ENCODE measurements at places on chromosomes 1 and 21.

DNA sequence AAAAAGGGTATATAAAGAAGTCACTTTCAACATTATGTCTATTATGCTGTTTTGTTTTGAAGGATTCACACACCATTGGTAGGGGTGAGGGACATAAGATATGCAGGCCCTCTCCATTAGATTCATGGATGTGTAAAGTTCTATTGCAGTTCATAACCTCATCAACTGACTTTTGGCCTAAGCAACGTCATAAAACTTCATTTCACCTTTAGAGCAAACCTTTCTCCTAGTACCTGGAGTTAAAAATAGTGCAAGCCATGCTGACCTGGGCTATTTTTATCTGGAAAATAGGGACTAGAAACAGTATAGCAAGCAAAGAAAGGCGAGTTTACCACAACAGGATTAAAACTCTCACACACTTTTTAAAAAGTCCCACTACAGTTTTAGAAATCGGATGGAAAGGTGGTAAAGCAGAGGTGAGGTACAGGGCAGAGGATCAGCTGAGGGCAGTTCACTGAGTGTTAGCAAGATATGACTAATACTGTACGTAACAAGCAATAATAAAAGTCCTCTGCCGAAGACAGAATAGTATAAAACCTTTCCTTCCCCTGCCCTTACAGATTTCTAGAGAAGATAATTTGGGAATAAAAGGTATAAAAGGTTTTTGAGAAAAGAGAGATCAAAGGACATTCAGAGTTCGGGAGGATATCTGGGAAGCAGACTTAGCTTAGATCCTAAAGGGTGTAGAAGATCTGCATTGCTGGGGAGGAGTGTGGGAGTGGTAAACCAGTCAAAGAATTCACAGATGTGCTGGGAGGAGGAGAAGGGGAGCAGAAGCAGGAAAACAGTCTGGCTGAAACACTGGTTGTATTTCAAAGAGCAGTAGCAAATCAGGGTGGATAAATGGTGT lies 14.3 kb downstream of the EGLN1 start:
- DNase-seq = no peak

DNA sequence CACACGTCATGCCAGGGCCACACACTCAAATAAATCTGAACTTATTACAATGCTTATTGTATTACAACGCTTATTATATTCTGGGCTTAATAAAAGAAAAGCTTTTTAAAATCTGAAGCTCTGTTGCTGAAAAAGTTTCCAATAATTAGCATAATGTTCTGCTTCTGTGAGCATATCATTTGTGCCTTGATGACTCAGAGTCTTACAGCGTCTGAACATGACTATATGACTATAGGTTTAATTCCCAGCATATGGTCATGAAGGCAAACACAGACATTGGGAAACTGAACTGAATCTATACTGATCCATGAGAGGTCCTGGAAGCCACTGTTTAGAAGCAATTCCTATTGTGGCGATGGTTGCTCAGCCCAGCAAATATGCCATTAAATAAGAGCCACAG lies 66.3 kb downstream of the SIM2 start:
- no peak for DNase-seq

GRCh38 chr1:116724765-116725375 lies 29.4 kb upstream of the CD2 start:
- DNase-seq = peak; percentile 37

DNA sequence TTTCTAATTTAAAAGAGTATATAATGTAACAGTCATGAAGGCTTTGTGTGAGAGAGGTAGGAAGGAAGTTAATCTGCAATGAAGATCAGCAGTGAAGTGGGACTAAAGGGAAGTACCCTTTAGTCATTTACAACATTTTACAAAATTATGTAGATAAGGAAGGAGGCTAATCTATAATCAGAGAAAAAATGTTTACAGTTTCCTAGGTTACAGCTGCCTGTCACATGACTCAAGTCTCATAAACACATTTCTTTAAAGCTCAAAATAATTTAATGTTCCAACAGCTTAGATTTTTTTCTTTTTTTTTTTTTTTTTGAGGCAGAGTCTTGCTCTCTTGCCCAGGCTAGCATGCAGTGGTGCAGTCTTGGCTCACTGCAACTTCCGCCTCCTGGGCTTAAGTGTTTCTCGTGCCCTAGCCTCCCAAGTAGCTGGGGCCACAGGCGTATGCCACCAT lies 26.2 kb upstream of the CAP1 start:
- no peak for DNase-seq

DNA sequence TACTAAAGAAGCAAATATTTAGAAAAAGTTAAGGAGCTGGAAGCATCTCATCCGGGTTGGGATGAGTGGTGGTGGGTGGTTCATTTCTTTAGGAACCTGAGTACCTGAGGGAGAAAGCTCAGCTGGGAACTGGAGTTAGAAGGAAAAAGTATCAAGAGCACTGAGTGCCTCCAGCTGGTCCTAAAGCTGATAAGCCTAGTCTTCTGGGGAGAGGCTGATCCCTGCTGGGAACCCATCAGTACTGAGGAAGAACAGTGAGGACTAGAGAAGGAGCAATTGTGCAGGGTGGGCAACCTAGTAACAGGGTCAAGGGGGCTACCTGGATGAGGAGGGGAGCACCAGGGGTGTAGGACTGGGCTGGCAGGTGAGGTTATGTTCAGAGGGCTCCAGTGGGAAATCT lies 89.5 kb downstream of the RUNX1 start:
- DNase-seq = no peak

DNA sequence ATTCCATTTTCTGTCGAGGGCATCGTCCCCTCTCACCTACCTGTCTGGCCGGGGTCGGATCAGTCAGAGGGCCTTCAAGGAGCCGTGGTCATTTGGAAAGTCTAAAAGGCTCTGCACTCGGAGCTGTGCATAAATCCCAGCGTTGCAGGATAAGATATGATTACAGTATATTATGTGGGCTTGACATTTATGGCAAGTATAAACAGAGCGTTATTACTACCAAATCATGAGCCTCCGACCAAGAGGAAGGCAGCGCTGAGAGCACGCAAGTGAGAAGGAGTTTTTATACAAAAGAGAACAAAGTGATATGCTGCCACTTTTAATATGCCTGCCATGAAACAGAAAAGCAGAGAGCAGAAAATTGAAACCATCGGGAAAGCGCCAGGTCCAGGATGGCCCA lies 419.4 kb upstream of the VAMP3 start:
- DNase-seq = no peak

DNA sequence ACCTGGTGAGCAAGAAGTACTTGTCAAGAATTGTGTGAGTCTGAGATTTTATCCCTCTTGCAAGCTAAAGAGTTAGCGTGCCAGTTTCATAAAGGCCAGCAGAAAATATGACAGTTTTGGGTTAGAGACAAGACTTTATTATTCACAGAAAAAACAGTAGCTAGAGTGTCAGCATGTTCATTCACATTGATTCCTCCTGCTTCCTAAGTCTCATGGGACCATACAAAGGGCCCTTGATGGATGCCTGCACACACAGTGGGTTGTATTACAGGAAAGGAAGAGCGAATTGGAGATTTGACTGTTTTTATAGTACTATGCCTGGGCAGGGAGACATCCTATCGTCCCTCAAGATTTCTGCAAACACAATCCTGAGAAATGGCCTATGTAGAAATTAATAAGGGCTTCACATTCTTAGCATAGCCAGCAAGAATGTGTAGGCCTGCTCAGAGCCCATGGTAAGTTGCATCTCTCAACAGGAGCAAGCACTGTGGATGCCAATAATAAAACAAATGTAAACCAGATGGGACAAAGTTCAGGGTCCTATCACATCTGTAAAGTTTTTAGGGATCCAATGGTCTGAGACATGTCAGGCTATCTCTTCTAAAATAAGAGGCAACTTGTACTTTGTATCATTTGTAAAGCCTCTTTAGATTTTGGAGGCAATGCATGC lies 4.0 kb upstream of the ASPM start:
- DNase-seq = no peak

- DNase-seq = no peak
Measured at GRCh38 chr1:178133239-178133989, 39.5 kb downstream of the RASAL2 start.

GRCh38 chr1:35656148-35656862 lies 15.0 kb upstream of the PSMB2 start:
- DNase-seq = no peak

- DNase-seq = no peak
Measured at GRCh38 chr1:236370420-236370819, 23.7 kb upstream of the EDARADD start.

DNA sequence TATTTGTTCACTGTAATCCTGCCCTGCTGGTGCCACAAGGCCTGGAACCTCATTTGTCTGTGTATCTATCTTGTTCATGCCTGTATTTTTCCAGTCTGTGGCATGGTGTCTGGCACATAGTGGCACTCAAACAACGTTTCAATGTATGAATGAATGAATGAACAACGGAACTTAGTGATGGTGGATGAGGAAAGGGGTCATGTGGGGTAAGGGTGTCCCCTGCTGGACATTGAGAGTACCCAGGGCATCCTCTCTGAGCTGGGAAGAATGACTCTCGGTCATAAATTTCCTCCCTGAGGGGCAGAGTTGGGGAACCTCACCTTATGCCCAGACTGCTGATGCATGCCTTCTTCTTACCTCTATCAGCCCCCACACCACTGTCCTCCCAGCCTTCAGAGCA lies 18.9 kb upstream of the ZNF683 start:
- DNase-seq = no peak

DNA sequence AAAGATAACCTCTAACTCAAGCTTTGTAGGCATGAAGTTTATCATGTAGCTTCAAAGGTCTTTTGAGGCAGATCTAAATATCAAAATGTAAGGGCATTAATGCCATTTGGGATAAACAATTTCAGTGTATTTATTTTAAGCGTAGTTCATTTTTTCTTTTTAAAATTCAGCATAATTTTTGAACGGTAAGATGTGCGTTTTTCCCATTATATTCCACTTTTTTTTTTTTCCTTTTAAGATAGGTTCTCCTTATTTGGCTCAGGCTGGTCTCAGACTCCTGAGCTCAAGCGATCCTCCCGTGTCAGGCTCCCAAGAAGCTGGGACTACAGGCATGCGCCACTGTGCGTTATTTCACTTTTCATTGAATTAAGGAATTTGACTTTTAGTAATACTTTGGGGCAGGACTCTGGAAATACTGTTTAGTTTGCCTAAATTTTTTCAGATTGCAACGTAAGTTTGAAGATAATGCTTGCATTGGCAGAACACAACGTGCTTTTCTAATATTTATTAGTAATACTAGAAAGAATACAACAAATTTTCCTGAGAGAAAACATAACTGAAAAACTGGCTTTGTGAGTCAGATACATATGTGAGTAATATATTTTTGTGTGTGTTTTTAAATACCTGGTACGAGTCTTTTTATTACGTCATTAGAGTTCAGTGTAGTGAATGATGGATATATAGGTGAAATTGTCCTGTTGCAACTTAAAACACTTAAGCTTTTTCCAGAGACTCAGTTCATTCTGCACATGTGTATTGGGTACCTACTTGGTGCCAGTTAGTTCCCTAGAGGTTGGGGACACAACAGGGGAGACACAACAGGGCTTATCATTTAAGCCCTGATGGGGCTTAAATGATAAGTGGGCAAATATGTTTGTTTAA lies 2.2 kb downstream of the RALGPS2 start:
- DNase-seq = no peak

DNA sequence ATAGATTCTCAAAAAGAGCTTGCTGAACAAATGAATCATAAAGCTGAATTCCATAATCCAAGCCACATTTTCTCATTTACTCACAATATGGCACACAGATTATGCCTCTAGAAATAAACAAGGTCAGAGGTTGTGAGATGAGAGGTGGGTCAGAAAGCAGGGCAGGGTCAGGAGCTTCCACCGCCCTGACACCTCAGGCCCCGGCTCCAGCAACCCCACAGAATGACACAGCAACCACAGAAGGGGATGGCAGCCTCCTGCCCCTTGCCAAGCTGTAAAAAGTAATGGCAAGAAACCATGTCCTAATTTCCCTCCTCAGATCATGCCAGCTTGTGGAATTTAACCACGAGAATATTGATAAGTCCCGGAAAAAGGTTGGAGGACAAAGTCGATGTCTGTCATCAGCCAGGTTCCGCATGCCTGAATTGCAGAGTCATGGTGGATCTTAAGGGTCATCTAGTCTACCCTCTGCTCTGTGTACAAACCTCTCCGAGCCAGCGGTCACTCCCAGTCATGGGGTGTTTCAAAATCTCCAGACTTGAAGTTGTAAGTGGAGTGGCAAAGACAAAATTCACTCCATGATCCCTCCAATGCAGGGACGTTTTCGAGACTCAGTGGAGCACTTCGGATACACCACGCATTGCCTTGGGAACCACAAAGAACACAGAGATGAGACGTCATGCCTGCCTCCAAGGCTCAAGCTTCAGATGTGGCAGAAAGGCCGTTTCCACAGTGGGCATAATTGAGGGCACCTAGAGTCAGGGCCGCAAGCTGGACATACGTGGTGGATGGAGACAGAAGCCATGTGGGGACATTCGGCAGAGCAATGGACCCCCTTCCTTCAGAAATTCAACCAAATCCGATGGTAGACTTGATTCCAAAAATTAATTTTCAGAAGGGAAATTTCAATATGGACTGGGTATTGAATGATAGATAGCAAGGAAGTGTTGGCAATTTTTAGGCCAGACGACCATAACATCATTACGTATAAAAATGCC lies 254.0 kb downstream of the TOMM20 start:
- DNase-seq = no peak

DNA sequence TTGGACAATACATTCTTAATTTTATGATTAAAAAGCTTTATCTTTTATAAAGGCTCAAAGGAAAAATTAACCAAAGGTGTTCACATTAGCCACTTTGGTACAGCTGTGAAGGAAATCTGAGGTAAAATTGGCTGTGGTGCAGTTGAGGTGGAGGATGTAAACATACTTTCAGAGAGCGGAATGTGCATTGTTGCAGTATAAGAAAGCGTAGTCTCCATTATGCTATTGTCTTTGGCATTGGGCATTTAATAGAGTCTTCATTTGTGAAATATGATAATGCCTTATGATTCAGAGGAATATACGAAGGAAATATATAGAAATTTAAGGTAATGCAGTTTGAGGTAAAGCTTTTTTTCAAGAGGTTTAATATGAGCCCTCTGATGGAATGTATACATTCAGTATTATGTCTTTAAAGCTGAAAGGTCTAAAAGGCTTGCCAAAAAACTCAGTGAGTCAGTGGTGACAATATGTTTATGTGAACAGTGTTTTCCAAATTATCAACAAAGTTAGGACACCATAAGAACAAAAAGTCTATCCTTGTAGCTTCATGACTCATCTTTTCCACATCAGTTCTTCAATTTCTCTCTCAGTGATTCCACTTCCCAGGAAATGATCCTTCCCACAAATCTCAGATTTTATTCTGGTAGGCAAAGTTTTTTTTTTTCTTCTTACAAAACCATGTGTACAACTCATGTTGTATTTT lies 26.9 kb upstream of the DDR2 start:
- no peak for DNase-seq

Data from dorsolateral prefrontal cortex (tissue), 122 donors.